ENCODE measurements at places on chromosomes 2 and 18. TPM values are rescaled to one million over a fixed set of nuclear protein-coding genes. Genes with fewer than 3 reads are reported as not detected.
A peak's percentile ranks its signal among the peaks of the same experiment; 100 is the strongest.

- no peak overlapping the region for H3K4me3 ChIP-seq
- no peaks in the 10 kb centered on the region for H3K4me1 ChIP-seq
- H3K27me3 ChIP-seq = no peaks in the 10 kb centered on the region
- H3K36me3 ChIP-seq = no peaks in the 10 kb centered on the region
- no peak for DNase-seq
Measured at GRCh38 chr18:10928772-10929373, 220.5 kb downstream of the PIEZO2 start.

DNA sequence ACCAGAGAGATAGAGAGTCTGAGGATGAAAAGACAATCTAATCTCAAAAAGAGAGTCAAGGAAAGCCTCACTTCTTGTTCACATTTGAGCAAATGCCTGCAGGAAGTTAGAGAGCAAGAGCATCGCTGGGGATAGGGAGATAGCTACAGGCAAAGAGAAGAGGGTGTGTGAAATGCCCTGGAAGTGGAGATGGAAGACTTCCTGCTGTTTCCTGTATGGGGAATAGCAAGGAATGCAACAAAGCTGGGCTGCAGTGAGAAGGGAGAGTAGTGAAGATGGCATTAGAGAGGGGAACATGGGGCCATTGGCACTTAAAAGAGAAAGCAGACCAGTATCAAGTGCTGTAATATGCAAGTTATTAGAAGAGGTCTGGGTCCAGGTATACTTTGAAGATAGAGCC is 488.6 kb downstream of the METTL4 start:
- no peak overlapping the region for H3K4me3 ChIP-seq
- H3K36me3 ChIP-seq = no peaks in the 10 kb centered on the region
- DNase-seq = no peak
- H3K4me1 ChIP-seq = no peaks in the 10 kb centered on the region
- H3K27me3 ChIP-seq = no peaks in the 10 kb centered on the region
- H3K27ac ChIP-seq = no peak overlapping the region

DNA sequence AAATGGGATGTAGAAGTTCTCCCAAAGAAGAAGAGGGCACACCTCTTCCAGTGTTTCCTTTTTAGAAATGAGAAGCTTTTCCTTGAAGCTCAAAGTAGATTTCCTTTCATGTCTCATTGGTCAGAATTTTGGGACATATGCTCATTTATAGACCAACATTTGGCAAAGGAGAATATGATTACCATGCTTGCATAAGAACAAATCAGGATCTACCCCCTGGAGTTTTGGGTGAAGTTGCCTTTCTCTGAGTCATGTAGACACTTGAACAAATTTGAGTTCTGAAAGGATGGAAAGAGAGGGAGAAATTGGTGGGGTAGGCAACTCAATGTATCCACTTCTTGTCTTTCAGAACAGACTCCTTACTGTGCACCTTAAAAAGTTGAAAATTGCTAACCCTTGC is 409.0 kb downstream of the SLC4A3 start:
- no peaks in the 10 kb centered on the region for H3K4me1 ChIP-seq
- no peak for DNase-seq
- no peaks in the 10 kb centered on the region for H3K36me3 ChIP-seq
- no peak overlapping the region for H3K4me3 ChIP-seq
- H3K27me3 ChIP-seq = no peaks in the 10 kb centered on the region

DNA sequence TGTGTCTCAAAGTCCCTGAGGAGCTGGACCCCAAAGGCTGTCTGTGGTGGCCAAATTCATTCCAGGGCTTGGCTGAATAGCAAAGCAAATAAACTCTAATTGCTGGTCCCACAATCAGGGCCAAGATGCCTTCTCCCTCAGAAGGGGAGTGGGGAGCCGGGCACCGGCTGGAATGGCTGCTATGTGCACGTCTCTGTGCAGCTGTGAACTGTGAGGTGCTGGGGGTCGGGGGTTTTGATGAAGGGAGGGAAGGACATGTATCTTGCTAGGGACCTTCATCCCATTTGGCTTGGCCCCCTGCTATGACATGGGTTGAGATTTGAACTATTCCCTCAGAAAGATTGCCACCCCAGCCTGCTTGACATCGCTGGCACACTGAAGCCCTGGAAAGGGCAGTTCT is 60.4 kb downstream of the CIB4 start:
- no peak for DNase-seq
- H3K27ac ChIP-seq = no peak overlapping the region
- H3K36me3 ChIP-seq = no peaks in the 10 kb centered on the region
- H3K27me3 ChIP-seq = peaks cover 24% of the 10 kb centered on the region
- no peaks in the 10 kb centered on the region for H3K4me1 ChIP-seq

GRCh38 chr2:102509749-102510148 is 36.7 kb downstream of the SLC9A4 start:
- H3K27me3 ChIP-seq = no peaks in the 10 kb centered on the region
- no peak overlapping the region for H3K27ac ChIP-seq
- H3K4me3 ChIP-seq = no peak overlapping the region
- no peaks in the 10 kb centered on the region for H3K36me3 ChIP-seq

DNA sequence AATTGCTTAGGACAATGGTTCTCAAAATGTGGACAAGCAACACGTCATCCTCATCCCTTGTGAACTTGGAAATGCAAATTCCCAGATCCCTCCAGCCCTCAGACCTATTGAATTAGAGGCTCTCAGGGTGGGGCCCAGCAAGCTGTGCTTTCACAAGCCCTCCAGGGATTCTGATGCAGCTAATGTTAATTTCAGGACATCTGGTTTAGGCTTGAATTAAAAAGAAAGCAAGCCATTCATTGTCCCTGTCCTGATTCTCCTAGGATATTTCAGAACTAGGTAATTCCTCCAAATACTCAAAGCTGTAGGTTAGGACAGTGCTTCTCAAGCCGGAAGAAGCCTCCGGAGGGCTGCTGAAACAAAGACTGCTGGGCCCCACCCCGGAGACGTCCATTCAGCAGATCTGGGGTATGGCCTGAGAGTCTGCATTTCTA is 26.0 kb upstream of the GLI2 start:
- H3K36me3 ChIP-seq = no peaks in the 10 kb centered on the region
- H3K27ac ChIP-seq = no peak overlapping the region
- DNase-seq = no peak
- no peak overlapping the region for H3K4me3 ChIP-seq
- no peaks in the 10 kb centered on the region for H3K4me1 ChIP-seq

GRCh38 chr2:176461098-176461808 is 192.0 kb downstream of the MTX2 start:
- no peak overlapping the region for H3K4me3 ChIP-seq
- H3K36me3 ChIP-seq = no peaks in the 10 kb centered on the region
- DNase-seq = no peak
- H3K27ac ChIP-seq = no peak overlapping the region
- H3K27me3 ChIP-seq = peaks cover 4% of the 10 kb centered on the region

DNA sequence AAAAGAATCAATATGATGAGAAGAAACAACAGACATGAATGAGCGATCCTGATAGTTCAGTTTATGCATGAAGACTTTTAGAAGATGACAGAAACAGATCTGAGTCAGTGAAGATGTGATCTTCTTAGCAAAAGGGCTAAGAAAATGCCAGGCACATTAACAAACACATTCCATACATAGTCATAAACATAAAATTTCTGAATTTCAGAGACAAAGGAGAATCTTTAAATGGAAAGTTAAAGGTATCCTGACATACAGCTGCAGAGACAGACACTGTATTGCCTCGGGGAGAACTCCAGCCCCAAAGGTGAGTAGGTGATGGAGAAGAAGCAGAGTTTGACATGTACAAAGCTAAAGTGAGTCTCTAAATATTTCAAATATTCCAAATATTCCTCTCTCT is 40.6 kb upstream of the FN1 start:
- no peak overlapping the region for H3K4me3 ChIP-seq
- no peak for DNase-seq

- no peaks in the 10 kb centered on the region for H3K36me3 ChIP-seq
- H3K4me3 ChIP-seq = no peak overlapping the region
- no peak for DNase-seq
- H3K27ac ChIP-seq = no peak overlapping the region
- H3K4me1 ChIP-seq = peaks cover 4% of the 10 kb centered on the region
- no peaks in the 10 kb centered on the region for H3K27me3 ChIP-seq
Measured at GRCh38 chr18:78126536-78126935, 853.1 kb upstream of the SALL3 start.

- H3K4me3 ChIP-seq = no peak overlapping the region
- DNase-seq = no peak
- peak overlapping the region; percentile 66 for H3K27ac ChIP-seq
- H3K36me3 ChIP-seq = no peaks in the 10 kb centered on the region
- H3K4me1 ChIP-seq = peaks cover 73% of the 10 kb centered on the region
Measured at GRCh38 chr2:98504381-98505109, 59.9 kb downstream of the INPP4A start.

DNA sequence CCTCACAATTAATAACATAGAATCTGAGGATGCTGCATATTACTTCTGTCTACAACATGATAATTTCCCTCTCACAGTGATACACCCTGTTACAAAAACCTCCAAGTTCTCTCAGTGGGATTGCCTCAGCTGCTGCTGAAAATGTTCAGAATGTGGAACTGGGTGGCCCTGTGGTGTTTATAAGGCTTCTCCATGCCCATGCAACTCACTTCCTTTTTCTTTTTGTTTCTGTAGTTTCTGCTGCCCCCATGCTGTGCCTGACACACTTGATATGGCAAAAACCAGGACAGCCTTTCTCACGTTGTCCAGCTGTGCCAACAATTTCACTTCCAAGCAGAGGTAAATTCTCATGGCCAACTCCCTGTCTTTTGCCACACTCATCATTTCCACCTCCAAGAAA is 206.2 kb downstream of the RPIA start:
- DNase-seq = no peak
- no peak overlapping the region for H3K4me3 ChIP-seq
- H3K27me3 ChIP-seq = no peaks in the 10 kb centered on the region
- H3K36me3 ChIP-seq = no peaks in the 10 kb centered on the region
- H3K4me1 ChIP-seq = no peaks in the 10 kb centered on the region

GRCh38 chr18:32769586-32770053 is 3.2 kb downstream of the KLHL14 start:
- H3K4me3 ChIP-seq = peak overlapping the region; percentile 32
- no peaks in the 10 kb centered on the region for H3K36me3 ChIP-seq
- H3K4me1 ChIP-seq = peaks cover 13% of the 10 kb centered on the region
- no peak for DNase-seq
- peaks cover 31% of the 10 kb centered on the region for H3K27me3 ChIP-seq

DNA sequence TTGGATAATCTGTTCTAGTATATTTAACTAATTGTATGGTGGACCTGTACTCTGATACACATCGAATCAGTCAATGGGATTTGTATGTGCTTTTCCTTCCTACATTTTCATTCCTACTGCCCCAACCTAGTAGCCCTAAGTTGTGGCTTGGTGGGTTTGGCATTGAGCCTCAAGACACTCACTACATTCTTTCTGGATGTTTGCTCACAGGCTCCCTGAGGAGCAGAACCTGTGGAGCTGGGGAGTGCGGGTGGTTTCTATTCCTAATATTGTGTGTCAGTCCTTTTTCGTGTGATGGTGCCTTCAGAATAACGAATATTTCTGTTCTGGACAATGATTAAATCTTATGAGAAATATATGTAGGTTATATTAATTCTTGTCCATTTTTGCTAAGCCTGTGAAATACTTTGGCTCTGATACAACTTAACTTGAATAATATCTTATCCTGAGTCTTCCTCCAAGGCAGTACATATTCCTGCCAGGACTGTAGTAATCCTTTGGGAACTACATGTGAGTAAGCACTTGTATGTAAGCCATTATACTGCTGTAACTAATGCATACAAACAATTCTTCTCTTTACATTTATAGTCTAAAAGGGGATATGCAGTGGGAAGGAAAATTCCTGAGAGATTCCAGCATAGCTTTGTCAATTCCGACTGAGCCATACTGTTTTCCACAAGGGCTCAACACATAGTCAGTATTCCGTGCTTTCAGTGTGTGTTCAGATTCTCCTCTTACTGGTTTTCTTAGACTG is 150.6 kb downstream of the AGPS start:
- peaks cover 6% of the 10 kb centered on the region for H3K4me1 ChIP-seq
- H3K27ac ChIP-seq = no peak overlapping the region
- H3K27me3 ChIP-seq = no peaks in the 10 kb centered on the region
- no peak for DNase-seq
- peaks cover 6% of the 10 kb centered on the region for H3K36me3 ChIP-seq
- no peak overlapping the region for H3K4me3 ChIP-seq

GRCh38 chr18:35749701-35750100 is 168.2 kb downstream of the GALNT1 start:
- no peak overlapping the region for H3K27ac ChIP-seq
- H3K36me3 ChIP-seq = no peaks in the 10 kb centered on the region
- no peak for DNase-seq
- no peak overlapping the region for H3K4me3 ChIP-seq
- no peaks in the 10 kb centered on the region for H3K4me1 ChIP-seq

DNA sequence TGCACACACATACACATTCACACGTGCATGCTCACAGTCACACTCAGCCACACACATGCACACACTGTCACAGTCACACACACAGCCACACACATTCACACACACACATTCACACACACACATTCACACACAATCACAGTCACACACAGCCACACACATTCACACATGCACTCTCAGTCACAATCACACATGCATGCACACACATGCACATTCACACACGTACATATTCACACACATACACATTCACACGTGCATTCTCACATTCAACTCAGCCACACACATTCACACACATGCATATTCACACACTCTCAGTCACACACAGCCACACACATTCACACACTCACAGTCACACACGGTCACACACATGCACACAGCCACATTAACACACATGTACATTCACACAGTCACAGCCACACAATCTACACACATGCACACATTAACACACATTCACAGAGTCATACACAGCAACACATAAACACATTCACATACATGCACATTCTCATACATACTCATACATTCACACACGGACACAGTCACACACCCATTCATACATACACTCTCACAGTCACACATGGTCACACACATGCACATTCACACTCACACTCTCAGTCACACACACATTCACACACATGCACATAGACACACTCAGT is 239.8 kb downstream of the EIPR1 start:
- H3K27me3 ChIP-seq = no peaks in the 10 kb centered on the region
- H3K36me3 ChIP-seq = no peaks in the 10 kb centered on the region
- H3K4me3 ChIP-seq = no peak overlapping the region
- H3K4me1 ChIP-seq = no peaks in the 10 kb centered on the region
- DNase-seq = no peak
- H3K27ac ChIP-seq = no peak overlapping the region

DNA sequence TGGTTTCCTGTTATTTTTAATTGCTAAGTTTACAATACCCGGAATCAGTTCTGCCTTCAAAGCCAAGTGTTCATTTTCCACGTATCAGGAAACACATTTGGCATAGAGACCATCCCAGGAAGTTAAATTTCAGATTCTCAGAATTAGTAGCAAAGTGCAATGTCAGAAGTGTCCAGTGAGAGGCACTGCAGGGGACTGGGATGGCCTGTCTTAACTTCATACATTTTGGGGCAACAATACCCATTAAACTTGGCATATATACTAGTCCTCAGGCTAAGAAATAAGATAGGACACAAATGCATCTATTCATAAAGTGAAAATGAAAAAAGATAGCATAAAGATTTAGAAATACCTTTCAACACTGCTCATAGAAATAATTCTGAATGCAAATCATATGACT is 1.5 kb upstream of the IL1RL2 start:
- no peaks in the 10 kb centered on the region for H3K36me3 ChIP-seq
- H3K27ac ChIP-seq = no peak overlapping the region
- no peaks in the 10 kb centered on the region for H3K27me3 ChIP-seq

CPLX4 gene
- not detected for total RNA-seq

ASAP2 gene
- total RNA-seq = 24.3 TPM

CREG2 gene
- total RNA-seq = not detected

ELAC1 gene
- 7.7 TPM for total RNA-seq

FTCDNL1 gene
- total RNA-seq = 3.7 TPM

SCYGR2 gene
- total RNA-seq = not detected

MEX3C gene
- 21.2 TPM for total RNA-seq

SCN9A gene
- total RNA-seq = 13.6 TPM

GALNT5 gene
- 33.9 TPM for total RNA-seq

ACVR1 gene
- total RNA-seq = 35.0 TPM

ITSN2 gene
- 92.8 TPM for total RNA-seq

CCL20 gene
- total RNA-seq = 1.6 TPM
